ENCODE measurements at places on chromosomes 5 and 9.

DNA sequence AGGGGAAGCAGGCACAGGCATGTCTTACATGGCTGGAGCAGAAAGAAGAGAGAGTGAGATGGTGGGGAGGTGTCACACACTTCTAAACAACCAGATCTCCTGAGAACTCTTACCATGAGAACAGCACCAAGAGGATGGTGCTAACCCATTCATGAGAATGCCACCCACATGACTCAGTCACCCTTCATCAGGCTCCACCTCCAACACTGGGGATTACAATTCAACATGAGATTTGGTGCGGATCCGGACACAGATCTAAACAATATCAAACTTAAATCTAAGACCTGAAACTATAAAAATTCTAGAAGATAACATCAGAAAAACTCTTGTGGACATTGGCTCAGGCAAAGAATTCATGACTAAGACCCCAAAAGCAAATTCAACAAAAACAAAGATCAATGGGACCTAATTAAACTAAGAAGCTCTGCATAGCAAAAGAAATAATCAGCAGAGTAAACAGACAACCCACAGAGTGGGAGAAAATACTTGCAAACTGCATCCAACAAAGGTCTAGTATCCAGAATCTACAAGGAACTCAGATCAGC is 65.4 kb downstream of the SPATA31C2 start:
- DNase-seq, result peak; percentile 62

DNA sequence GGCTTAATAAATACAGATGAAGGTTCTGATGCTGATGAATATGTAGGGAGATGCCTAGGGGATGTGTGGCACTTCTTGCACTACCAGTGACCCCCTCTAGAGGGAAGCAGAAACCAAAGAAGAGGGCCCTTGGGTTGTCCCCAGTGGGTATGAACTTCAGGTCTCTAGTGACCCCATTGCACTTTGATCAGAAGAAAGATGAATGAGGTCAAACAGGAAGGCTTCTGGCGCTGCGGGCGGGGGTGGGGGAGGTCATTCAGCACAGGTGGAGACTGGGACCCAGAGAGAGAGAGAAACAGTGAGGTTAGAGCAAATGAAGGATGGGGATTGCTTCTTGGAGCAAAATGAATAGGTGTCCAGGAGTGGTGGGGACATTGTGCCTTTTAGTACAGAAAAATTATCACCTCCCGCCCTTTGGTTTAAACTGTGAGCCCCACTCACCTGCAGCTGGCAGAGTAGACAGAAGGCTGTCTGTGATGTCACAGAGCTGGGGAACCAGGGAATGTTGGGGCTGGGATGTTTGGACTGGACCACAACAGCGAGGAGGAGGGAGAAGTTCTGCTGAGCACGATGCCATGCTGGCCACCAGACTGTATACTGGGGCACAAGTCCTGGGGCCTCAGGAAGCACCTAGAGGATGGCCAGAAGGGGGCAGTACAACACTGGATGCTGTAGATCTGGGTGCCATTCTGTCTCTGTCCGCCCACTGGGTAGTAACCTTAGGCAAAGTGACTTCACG is at the start of gene TEX48:
Gene TEX48 (minus strand): TSS at position 599 of the 739 bp plus-strand sequence. CDS start 10,469 bp downstream, outside the sequence.
- DNase-seq, result peak; percentile 80

DNA sequence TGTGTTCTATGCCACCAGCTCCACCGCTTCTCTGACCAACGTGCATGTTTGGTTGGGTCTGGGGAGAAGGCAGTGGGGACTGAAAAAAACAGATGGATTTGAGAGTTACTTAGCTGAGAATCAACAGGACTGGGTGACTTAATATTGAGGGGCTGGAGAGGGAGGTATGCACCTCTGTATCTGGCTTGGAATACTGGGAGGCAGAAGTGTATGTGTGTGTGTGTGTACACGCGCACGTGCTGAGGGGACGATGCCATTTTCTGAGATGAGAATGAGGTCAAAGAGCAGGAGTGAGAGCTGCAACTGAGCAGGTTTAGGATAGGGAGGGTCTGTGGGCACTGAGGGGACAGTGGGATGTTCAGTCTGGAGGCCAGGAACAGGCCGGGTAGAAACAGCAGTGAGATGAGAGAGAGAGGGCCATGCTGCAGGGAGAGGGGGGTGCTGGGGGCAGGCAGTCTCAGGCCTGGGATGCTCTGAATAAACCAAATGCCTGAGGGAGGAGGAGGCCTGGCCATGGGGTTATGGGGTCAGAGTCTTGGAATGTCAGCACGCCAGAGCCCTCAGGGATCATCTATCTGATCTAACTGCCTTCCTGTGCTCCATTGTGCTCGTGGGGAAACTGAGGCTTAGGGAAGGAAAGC is 14.0 kb downstream of the PDGFRB start:
- peak; percentile 96 for DNase-seq

DNA sequence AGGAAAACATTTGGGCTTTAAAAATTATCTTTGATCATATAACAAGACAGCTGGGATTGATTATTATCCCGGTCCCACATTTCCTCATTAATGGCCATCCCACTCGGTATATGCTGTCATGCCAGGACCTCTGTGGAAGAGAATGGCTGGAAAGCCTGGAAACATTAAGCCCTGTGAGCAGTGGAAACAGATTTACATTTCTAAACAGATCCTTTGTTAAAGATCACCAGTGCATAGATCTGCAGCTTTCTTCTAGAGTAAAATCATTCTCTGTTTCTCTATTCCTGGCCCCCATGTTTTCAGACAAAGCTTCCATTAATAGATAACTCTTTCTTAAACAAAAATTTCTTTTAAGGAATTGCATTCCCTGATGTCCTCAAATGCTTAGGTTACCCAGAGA is 152.2 kb downstream of the CAVIN4 start:
- no peak for DNase-seq
